ENCODE measurements at places on chromosomes 11 and 22.

DNA sequence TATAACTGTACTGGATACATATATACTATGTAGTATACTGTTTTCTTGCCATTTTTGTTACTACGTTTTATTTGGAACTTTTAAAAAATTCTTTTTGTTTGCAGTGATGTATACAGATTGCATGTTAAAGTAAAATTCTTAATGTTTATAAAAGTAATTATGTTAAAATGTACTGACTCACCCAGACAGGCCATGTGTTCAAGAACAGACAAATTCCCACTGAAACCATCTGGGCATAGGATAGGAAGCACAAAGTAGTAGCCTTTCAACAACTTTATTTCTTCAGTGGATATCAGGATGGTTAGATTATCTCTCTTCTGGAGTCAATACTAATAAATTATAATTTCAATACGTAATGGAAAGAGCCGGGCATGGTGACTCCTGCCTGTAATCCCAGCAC is 19.8 kb downstream of the PRMT3 start:
- no peak for DNase-seq

DNA sequence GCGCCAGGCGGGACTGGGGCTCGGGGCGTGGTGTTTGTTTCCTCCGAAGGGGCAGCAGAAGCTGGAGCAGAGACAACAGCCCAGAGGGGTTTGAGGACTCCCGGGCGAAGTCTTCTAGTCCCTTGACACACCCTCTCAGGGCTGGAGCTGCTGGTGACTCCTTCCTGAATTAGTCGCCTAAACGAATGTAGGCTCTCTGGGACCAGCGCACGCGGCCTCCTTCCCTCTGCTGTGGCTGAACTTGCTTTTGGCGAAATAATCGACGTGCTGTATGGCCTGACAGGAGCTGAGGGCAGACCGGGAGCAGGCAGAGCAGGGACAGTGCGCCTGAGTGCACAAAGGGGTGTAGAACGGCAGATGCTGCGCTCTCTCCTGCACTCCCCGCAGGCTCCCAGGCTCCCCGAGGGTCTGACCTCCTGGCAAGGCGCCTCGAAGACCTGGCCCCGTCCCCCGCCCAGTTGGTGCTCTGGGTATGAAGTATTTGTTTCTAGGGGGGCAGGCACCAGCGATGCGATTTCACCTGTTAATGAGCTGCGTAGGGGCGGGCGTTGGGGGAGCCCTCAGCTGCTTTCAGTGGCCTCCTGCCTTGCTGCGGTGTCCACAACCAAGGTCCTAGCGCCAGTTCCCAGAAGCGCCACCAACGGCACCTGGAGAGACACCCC is 5.3 kb downstream of the SLC17A6 start:
- no peak for DNase-seq

DNA sequence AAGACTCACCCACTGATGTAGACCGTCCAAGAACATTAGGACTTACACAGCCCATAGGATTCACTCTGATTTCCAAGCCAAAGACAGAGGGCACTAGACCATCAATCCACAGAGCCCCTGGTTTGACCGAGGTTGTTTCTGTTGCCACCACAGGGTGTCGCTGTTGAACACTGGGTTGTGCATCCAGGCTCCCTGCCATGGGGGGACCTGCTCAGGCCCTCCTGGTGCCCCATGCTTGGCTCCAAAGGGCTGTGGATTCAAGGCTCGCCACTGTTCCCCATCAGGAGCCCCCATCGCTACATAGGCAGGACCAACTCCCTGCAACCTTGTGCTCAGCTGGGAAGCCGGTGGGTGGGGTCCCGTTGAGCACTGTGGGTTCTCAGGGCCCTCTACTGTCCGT is 128.0 kb upstream of the ANO1 start:
- no peak for DNase-seq

- DNase-seq, result peak; percentile 71
Observed at GRCh38 chr22:24592851-24593558, at the start of gene LRRC75B. Gene LRRC75B, minus strand, starts transcription at chr22:24593073. Its CDS starts 34 bp downstream, at chr22:24593039.

- no peak for DNase-seq
Observed at GRCh38 chr11:62472063-62472884, 53.4 kb downstream of the SCGB1A1 start.

DNA sequence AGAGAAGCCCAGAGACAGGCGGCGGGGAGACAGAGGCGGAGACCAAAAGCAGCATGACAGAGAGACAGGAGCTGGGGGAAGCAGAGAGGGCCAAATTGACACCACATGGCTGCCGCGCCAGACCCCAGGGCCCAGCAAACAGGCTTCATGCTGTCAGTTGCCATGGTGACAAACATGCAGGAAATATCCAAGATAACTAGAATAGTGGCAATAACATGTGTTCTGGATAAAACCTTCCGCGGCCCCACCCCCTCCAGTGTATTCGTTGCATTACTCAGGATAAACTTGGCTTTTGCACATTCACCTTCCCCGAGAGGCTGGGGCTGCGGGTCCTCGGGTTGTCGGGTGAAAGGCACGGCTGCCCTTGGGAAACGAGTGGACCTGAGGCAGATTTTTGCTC is 49.9 kb upstream of the CDON start:
- no peak for DNase-seq

DNA sequence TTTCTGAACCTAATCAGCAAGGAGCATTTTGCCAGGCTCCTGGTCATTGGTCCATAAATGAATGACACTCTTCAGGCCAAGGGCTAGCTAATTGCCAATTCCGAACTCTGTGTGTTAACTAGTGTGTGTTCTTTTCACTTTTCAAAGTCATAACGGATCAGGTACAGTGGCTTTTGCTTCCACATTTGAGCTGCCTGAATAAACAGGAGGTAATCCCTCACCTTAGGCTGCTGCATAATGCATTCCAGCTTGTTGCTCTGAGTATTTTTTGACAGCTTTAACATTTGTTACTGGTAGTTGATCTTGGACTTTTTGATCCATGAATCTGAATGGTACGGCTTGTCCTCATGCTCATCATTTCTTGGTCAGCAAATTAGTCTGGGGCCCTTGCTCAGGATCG is 485.1 kb downstream of the CNTN5 start:
- DNase-seq, result no peak

GRCh38 chr22:29715240-29715639 is 4.6 kb upstream of the CABP7 start:
- no peak for DNase-seq

GRCh38 chr11:79227767-79228755 is 212.8 kb downstream of the TENM4 start:
- no peak for DNase-seq

GRCh38 chr11:68839911-68840641 is 1.6 kb downstream of the CPT1A start:
- DNase-seq, result no peak

- no peak for DNase-seq
Observed at GRCh38 chr22:44583061-44583760, 85.2 kb upstream of the RTL6 start.

GRCh38 chr11:8126649-8127289 is 42.1 kb downstream of the RIC3 start:
- DNase-seq, result no peak

- no peak for DNase-seq
Observed at GRCh38 chr22:38989466-38989865, 7.3 kb downstream of the APOBEC3B start.

DNA sequence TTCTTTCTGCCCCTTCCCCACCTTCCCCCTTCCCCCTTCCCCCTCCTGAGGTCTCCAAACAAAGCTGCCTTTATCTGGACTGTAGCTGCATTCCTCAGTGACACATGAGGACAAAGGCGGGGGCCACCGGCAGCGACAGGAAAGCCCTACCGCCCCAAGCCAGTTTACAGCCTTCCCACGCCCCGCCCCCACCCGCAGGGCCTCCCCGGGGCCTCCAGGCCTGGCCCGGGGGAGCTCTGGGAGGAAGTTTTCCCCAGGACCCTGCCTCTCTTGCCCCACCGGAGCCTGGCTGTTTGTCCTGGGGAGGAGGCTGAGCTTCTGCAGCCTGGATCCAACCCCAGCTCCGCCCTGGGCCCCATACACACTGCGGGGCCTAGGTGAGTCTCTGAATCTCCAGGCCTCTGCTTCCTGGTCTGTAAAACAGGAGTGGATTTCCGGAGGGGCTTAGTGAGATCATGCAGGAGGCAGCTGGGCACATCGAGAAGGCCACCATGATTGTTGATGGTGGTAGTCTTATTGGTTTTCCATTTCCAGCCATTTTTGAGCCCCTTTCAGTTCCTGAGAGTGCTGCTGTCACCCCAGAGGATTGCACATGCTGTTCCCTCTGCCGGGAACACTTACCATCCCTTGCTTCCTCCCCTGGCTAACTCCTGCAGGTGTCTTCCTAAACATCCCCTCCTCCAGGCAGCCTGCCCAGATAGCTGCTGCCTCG is 130.7 kb downstream of the MN1 start:
- DNase-seq, result no peak

DNA sequence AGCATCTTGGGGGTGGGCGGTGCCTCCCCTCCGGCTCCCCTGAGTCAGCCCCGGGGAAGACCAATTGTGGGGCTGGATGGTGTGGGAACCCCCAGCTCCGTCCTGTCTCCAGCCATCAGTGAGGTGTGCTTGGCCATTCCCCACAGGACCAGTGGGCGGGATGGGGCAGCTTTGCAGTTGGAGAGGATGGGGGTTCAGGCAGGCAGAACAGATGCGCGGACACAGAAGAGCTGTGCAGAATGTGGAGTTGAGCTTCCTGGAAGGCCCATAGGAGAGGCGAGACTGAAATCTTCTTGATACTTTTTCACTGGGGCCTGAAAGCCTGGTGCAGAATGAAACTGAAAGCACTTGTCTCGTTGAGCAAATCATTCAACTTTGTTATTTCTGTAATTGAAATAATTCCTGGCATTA is 23.8 kb downstream of the PARVB start:
- no peak for DNase-seq

DNA sequence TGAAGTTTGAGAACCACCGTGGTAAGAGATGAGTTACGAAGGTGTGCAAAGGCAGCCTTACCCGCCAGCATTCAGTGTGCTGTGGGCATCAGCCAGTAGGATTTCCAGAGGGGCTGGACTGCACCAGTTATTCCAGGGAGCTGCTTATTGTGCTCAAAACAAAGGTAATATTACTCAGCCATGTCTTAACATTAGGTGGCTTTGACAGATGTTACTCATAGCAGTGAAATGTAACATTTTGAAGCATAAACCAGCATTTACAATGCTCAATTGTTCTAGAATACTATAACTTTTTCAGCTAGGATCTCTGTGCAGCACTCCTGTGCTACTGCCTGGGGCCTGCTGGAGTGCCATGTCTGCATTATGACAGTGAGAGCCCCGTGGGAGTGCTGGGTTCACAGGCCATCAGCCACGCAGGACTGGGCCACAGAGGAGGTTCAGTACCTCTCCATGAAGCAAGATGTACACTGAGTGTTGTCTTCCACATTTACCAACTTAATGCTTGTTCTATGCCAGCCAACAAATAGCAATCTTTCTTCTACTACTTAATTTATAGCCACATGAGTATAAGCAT is 238.1 kb downstream of the CADM1 start:
- no peak for DNase-seq

DNA sequence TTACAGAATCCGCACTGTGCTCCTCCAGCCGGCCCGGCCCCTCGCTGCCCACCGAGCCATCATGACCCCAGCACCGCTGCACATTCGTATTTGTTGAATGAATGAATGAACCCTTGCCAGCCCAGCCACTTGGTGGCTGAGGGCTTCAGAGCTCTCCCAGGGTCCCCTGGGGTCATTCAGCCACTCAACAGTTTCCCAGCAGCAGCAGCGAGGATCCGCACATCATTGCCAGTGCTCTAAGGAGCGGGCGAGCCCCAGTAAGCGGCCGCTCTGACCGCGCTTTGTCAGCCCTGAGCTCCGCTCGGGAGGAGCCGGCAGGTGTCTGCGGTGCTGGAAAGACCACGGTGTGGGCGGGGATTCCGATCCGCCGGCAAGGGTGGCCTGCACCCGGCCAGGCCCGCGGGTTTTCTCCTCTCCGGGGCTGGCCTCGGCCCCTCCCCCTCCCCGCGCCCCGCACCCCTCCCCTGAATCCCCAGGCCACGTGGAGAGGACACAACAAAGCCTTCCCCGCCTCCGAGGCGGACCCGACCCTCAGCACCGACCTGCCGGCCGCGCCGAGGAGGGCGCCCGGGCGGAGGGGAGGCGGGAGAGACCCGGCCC is 563 bp downstream of the BID start:
- DNase-seq, result no peak

- DNase-seq, result no peak
Observed at GRCh38 chr11:84383576-84383975, 1097.4 kb upstream of the CCDC90B start.

- DNase-seq, result no peak
Observed at GRCh38 chr11:17313349-17314231, 37.1 kb downstream of the NUCB2 start.

- DNase-seq, result no peak
Observed at GRCh38 chr11:127138613-127139012, 138.0 kb upstream of the KIRREL3 start.

DNA sequence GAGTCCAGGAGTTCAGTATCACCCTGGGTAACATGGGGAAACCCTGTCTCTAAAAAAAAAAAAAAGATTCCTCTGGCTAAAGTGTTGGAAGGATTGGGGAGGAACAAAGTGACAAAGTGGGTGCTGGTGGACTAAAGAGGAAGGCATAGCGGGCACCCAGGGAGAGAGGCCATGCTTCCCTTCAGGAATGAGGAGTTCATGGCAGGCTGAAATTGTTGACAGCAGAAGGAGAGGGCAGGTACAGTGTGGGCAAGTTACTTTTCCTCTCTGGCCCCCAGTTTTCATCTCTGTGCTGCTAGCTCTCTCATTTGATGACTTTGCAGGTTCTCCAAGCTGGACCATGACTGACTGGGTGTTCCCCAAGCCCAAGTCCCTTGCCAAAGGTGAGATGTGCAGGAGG is 4.4 kb upstream of the SYT13 start:
- no peak for DNase-seq

DNA sequence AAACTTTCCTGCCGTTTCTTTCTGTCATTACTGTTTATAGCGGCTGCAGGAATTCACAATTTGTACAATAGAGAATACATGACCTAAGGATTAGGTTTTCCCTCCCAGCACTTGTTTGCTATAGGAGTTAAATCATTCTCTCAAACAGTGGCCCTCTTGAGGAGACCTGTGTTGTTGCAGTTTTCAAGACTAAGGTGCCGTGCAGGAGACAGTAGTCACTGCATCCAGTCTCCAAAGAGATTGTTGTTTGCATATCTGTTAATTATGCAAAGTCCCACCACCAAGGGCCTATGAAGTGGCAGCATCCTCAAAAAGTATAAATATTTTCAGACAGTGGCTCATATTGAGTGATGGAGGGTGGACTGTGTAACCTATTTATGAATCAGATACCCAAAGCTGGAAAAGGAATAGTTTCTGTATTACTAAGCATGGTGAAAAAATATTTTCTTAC is 2.3 kb downstream of the PRSS23 start:
- peak; percentile 38 for DNase-seq

GRCh38 chr11:43012606-43013005 is 299.2 kb upstream of the API5 start:
- no peak for DNase-seq

GRCh38 chr11:78801161-78801884 is 226.7 kb upstream of the NARS2 start:
- no peak for DNase-seq

- no peak for DNase-seq
Observed at GRCh38 chr11:46378811-46379481, 2.5 kb upstream of the MDK start.

DNA sequence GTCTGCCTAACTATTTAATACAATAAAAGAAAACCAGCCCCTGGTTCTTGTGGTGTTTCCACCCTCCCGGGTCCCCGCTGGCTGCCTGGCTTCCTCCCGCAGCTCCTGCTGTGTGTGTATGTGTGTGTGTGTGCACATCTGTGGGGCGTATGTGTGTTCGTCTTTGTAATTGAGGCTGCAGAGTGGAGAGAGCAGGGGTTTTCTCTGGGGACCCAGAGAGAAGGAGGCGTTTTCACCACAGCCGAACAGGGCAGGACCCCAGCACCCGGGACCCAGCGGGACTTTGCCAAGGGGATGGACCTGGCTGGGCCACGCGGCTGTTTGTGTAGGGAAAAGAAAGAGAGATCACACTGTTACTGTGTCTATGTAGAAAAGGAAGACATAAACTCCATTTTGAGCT is 42.7 kb downstream of the IGLL1 start:
- no peak for DNase-seq

Measured in putamen (tissue), 1 donor.